NCI-H1092 treated with DMSO at 0.1 percent for 48 hours (cell line): ENCODE measurements at places on chromosomes 4 and X.
A peak's percentile ranks its signal among the peaks of the same experiment; 100 is the strongest.

- peak; percentile 48 for DNase-seq
These were observed 689 bp downstream of the METAP1 start for GRCh38 chr4:98996056-98996764.

GRCh38 chrX:3295731-3296130 lies 50.7 kb downstream of the MXRA5 start:
- DNase-seq = no peak

DNA sequence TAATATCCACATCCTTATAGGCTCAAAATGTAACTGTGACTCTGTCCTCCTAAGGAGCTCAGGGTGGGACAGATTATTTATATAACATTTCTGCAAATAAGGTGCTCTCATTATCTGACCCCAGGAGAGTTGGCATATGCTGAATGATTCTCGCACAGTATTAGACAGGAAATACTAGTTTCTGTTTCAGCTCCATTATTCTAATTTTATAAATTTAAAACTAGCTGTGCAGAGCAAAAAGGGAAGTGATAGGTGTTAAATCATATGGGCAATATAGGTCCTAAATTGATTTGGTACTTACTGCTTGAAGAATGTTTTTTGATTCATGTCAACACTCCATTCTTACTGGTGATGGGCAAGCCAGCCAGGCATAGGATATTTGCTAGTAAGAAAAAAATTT lies 141.5 kb downstream of the GLRA2 start:
- no peak for DNase-seq

GRCh38 chrX:3271183-3271833 lies 75.1 kb downstream of the MXRA5 start:
- DNase-seq = no peak

- DNase-seq = no peak
These were observed 166.6 kb downstream of the ZNF330 start for GRCh38 chr4:141387299-141387698.

GRCh38 chrX:130981836-130982235 lies 76.3 kb upstream of the ARHGAP36 start:
- DNase-seq = no peak

DNA sequence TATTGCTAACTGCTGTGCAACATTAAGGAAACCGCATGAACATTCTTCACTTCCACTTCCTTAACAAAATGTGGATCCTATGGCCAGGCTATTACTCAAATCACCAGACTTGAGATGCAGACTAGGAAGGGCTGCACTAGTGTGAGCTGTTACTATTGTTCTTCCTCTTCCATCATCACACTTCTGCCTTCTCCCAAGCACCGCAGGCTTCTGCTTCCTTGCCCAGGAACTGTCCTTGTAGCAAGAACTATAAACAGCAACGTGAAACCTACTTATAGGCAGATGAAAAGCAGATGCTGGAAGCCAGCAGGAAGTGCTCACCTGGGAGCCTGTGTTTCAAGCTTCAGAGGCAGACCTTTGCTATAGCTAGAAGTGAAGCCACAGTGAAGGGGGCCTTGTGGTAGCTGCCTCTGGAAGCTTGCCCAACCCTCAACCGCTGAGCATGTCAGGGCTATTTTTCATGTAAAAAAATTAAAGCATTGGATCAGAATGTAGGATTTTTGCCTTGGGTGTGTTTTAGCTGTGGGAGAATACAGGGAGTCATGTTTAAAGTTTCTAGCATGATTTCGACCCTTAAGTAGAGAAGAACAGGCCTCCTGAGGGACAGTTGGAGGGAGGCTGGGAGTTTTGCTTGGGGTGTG lies 43.9 kb downstream of the CLNK start:
- DNase-seq = no peak

GRCh38 chr4:81198609-81199008 lies 16.4 kb downstream of the PRKG2 start:
- no peak for DNase-seq

DNA sequence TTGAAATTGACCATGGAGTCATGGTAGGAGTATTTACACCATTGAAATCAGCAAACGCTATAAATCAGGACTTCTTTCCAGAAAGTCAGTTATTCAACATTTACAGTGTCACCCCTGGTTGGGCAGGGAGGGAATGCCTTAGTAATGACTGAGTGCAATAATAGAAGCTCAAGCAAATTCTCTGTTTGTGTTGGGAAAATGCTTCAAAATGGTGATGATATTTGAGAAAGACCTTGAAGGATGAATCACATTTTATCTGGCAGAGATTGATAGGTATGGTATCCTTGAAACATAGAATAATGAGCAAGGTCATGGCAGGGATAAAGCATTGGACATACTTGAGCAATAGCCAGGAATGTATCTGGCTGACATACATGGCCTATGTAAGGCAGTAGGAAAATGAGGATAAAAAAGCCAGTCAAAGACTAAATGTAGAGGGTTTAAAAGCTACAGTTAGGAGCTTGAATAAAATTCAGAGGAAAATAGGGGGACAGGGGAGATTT lies 248.7 kb downstream of the FMR1NB start:
- DNase-seq = no peak

- peak; percentile 45 for DNase-seq
These were observed 128.5 kb downstream of the PRSS12 start for GRCh38 chr4:118224243-118224829.

DNA sequence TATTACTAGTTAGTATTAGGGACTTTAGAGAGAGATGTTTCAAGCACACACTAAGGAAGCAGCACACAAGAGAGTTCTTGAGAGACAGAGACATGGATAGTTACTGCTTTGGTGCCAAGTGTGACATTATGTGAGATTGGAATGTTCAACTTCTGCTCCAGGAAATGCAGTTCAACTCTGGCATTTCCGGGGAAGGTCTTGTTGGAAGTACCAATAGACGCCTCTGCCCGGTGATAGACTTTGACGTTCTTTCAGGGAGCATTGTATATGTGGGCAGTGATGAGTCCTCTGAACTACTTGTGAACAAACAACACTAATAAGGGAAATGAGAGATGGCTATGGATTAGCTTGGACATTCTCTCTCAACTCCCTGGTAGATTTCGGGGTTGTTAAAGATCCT lies 638.1 kb upstream of the BOD1L1 start:
- no peak for DNase-seq
